ENCODE measurements at places on chromosomes 1 and 21.

DNA sequence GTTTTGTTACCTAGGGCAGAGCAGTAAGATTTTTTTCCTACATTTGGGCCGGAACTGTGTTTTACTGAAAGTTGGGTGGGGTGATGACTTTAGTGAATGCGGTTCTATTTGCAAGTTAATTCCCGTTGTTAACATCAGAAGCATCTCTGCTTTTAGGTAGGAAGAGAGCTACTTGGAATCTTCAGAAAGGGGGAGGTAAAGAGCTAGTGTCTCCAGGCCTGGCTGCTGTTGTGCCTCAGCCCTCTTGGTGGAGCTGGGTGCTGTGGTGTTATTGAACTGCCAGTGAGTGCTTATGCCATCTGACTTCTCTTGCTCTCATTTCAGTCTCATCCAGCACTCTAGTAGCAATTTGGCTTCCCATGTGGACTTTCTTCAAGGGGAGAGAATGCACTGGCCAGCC is 3.4 kb downstream of the KDM4A start:
- no peak for DNase-seq

GRCh38 chr1:38153778-38154470 is 107.3 kb upstream of the POU3F1 start:
- no peak for DNase-seq

DNA sequence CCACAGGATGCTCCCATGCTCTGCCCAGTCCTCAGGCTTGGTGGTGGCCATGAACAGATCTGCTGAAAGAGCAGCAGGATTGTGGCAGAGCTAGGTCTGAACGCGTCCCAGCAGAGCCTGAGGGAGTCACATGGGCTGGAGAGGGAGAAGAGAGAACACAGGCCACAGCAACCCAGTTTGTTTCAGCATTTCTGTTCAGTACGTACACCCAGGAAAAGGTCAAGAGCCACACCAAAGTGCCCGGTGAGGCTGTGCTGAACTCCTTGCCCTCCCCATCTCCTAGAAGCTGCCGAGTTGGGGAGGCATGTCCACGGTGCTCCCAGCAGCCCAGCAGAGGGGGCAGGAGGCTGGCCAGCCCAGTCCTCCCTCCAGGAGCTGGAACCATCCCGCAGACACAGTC is 5.5 kb downstream of the PKP1 start:
- DNase-seq: no peak

DNA sequence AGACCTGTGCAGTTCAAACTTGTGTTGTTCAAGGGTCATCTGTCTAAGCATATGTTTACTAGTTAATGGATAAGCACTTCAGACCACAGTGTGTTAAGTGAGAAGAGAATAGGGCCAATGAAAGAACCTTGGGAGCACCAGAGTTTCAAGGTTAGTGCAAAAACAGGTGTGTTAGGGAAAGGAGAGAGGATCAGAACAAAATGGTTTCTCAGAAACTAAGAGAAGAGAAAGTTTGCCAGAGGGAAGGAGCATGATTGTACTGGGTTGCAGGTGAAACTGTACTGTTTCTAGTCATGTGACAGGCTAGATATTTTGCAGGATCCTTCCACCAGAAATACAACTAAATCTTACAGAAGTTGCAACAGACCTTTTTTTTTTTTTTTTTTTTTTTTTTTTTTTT is 23.3 kb downstream of the RPRD2 start:
- DNase-seq: no peak

DNA sequence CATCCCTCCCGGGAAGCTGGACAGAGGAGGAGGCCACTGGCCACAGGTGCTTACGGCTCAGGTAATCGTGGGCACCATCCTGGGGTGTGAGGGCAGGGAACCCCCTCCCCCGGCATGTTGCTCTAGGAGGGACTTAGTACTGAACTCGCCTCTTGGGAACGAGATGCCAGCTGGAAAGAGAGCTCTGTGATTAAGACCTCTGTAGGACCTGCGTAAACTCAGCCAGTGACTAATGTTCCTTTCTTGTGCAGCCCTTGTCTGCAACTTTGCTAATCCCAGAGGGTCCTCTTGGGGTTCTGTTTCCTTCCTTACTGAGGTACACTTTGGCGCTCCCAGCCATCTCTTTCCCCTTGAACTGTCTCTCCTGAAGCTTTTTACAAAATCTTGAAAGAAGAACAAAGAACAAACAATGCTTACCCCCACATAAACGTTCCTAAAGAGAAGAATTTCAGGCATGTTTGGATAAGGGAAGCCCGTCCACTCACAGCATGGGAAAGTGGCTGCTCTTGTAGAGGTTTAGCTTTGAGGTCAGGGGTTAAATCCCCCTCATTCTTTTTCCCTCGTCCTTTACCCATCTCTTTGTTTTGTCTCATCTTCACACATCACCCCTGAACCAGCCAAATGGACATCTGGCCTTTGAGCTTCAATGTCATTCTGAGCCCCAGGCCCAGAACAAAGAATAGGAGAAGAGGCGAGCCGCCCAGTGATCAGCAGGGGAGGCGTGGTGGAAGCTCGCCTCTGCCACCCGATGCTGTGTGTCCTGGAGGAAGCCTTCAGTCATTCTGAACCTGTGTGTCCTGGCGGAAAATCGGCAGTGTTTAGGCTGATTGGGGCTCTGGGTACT is 37.4 kb downstream of the CITED4 start:
- peak; percentile 45 for DNase-seq

DNA sequence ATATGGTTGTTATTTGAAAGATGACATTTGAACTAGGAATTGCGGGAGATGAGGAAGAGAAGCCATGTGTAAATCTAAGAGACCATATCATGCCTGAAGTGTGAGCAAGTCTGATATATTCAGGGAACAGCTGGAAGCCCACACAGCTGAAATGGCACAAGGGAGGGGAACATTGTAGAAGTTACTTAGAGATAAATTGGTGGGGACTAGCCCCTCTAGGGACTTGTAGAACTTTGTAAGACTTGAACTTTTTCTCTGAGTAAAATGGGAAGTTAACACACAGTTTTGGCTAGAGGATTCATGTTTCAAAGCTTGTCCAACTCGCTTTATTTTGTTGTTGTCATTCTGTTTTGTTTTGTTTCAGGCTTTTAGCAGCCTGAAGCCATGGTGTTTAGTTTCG is 216.4 kb downstream of the FMN2 start:
- DNase-seq: no peak
